ENCODE measurements at places on chromosomes 1 and 21.

DNA sequence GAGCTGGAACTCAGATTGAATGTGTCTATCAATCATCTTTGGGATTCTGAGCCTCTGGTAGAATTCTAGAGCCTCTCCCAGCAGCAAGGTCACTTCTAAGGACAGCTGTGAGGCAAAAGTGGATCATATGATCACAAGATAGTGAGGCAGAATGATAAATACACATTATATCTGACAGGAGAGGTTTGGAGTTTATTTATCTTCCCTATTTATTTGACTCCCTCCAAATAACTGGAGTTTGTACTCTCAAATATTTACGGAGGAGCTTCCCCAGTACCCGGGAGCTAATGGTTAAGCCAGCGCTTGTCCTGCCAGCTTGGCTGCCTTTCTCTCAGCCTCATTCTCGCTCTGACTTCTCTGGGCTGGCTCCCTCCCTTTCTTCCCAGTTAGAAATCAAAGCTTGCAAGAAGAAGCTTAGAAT, 2.3 kb downstream of the HMGCS2 start:
- DNase-seq = no peak

GRCh38 chr1:114956570-114956969, 73.1 kb upstream of the TSHB start:
- no peak for DNase-seq

DNA sequence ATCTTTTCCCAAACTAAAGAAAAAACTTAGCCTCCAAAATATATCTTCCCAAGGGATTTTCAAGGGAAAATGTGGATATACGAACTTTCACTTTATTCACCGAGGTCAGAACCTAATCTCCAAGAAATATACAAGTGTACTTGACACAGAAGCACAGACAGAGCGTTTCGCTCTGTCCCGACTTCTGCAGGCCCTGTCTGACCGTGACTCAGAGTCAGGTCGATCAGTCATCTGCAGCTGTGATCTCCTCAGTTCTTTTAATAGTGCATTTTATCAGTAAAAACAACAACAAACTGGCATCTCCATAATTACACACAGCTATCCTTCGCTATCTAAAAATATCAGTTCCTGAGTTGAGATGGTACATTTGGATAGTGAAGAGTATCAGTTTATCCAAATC, 226.6 kb downstream of the TM2D1 start:
- DNase-seq = no peak

GRCh38 chr1:27163093-27163492, 8.2 kb upstream of the SLC9A1 start:
- no peak for DNase-seq

DNA sequence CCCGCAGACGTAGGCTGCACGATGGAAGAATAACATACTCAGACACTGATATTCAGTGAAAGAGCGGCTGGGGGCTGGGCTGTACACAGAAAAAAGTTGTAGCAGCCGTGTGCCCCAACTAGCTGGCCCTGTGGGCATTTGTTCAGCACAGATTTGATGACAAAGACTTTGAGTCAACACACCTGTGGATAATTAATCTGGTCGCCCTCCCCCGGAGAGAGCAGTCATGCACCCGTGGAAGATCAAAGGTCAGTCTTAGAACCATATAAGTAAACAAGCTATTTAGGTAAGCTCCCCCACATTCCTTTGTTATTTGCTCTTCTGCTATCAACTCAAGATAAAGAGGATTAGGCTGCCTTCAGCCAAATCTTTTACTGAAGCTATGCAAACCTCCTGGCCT, 148.4 kb upstream of the HMCN1 start:
- no peak for DNase-seq

- DNase-seq = no peak
Observed at GRCh38 chr1:162113419-162113818, 43.9 kb downstream of the NOS1AP start.

DNA sequence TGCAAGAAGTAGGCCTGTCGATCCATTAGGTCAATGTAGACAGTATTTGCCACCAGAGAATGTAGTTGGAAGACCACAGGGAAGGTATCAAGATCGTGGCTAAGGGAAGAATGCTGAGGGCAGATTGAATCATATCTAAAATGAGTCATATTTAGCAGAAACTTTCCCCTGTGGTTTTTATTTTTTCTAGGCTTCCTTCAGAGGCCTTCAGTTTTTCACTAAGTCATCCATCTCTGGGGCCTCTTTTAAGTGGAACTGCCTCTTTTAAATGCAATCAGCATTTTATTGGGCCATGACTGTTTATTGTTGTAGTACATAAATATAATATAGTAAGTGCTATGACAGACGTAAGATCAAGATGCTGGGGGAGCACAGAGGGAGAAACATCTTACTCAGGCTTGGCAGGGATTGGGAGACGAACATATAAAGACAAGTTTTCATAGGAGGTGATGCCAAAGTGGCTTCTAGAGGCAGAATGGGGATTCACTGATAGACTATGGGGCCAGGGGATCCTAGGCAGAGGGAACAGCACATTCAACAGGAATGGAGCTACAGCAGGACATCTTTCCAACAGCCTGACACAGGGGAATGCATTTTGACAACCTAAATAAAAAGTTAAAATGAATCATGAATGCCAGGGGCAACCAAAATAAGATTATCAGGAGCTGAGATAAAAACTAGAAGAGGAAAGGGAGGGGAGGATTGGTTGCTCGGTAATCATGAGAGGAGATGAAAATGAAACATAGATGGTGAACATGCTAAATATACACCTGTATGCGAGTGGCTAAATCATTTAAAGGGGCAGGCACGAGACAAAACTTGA, 20.1 kb downstream of the UBE2U start:
- DNase-seq = no peak

- no peak for DNase-seq
Observed at GRCh38 chr1:93597709-93598108, 83.9 kb downstream of the BCAR3 start.

- peak; percentile 74 for DNase-seq
Observed at GRCh38 chr1:7493711-7494454, 277.2 kb upstream of the VAMP3 start.

GRCh38 chr1:8427493-8427892, 109.6 kb downstream of the SLC45A1 start:
- no peak for DNase-seq

DNA sequence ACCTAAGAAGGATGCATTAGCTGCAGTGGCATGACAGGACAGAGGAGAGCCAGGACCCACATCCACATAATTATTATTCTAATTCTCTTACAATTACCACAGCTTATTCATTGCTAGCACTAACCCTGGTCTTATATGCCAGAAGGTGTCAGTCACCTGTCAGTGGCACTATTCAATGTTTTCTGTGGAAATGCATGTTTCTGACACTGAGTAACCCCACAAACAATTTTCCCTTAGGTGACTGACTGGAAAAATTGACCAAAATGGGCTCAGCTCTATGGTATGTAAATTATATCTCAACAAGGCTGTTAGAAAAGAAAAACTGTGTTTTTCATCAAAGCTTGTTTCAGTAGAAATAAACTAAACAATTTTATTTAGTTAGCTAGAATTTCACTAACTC, 117.9 kb upstream of the KRTAP19-8 start:
- no peak for DNase-seq

DNA sequence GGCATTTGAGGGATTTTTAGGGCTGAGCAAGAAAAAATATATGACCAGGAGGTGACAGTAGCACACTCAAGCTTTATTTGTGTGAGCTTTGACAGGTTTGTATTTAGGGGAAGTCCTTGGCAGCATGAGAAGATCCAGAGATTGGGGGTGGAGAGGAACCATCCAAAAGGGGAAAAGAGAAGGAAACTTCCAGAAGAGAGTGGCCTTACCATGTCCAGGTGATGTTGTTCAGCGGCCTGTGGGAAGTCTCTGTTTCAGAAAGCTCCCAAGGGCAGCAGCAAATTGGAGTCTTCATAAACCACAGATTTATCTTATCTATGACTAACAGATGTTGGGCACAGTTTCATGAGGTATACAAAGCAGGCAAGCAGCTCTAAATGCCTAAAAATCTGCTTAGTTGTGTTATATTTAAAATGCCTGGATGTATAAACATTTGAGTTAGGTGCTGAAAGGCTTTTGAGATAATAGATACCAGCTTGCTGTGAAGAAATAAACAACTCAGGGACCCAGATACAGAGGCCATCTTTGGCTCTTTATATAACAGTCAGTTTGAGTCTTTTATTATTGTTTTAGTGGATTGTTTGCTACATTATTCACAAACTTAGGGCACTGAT, 21.2 kb upstream of the ADAR start:
- no peak for DNase-seq

- no peak for DNase-seq
Observed at GRCh38 chr21:36691555-36692041, 7.3 kb upstream of the SIM2 start.

GRCh38 chr1:206699000-206699586, 14.4 kb downstream of the MAPKAPK2 start:
- DNase-seq = no peak

Measured in NCI-H1092 (cell line).